ENCODE measurements at places on chromosomes 11 and 22.

GRCh38 chr11:98734686-98735085 is 286.1 kb upstream of the CNTN5 start:
- no peak for DNase-seq

DNA sequence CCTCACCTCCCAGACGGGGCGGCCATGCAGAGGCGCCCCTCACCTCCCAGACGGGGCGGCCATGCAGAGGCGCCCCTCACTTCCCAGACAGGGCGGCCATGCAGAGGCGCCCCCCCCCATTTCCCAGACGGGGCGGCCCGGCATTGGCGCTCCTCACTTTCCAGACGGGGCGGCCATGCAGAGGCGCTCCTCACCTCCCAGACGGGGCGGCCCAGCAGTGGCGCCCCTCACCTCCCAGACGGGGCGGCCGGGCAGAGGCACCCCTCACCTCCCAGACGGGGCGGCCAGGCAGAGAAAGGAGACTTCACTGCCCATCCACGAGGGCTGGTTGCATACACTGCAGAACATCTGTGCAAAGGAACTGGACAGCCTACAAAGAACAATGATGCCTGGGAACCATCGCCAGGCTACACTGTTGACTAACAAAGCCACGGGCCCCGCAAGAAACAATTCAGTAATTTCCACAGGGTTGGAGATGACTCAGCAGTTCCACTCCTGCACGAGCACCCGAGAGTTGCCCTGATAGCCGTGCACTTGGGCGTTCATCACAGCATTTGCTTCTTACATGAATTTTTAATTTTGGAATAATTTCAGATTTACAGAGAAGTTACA is 58.7 kb downstream of the CTTN start:
- DNase-seq: no peak

DNA sequence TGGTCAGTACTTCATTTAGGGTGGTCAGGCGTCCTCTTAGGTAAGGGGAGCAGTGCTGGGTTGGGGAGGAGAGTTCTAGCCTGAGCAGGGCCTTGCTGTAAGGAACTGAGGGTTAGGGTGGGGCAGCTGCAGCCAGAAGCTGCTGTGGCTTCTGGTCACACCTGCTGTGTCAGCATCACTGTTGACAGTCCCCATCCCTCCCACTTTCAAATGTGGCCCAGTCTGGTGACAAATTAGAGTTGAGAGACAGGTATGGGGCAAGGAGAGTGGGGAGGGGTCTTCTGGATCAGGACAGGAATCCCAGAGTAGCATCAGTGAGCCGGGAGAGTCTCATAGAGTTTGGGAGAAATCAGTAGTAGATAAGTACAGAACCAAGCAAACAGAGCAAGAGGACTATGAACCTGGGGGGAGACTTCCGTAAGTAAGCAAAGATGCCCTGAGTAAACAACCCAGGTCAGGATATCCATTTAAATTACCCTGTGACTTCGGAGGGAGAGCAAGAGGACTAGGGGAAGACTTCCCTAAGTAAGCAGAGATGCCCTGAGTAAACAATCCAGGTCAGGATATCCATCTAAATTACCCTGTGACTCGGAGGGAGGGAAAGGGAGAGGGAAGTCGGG is 53.7 kb downstream of the PPP6R2 start:
- DNase-seq: no peak

DNA sequence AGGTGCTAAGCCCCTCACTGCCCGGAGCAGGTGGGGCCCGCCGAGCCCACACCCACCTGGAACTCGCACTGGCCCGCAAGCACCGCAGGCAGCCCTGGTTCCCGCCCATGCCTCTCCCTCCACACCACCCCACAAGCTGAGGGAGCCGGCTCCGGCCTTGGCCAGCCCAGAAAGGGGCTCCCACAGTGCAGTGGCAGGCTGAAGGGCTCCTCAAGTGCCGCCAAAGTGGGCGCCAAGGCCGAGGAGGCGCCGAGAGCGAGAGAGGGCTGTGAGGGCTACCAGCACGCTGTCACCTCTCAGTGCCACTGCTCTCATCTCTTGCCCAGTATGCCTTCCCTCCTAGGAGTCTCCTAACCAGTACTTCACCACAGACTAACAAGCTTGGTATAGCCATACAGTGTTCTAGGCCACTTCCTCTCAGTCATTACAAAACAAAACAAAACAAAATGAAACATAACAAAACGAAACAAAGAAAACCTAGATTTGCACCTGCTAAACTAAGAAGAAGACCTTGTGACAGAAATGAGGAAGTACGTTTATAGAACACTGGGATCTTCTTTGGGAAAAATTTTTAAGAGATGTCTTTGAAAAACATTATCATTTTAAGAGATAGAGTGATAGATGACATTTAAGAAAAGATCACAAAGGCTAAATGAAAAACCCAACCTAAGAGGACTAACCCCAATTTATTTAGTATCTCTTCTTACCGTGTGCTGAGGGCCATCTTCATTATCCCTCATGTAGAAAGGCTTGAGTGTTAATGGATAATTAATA is 47.7 kb upstream of the GAB2 start:
- DNase-seq: no peak

DNA sequence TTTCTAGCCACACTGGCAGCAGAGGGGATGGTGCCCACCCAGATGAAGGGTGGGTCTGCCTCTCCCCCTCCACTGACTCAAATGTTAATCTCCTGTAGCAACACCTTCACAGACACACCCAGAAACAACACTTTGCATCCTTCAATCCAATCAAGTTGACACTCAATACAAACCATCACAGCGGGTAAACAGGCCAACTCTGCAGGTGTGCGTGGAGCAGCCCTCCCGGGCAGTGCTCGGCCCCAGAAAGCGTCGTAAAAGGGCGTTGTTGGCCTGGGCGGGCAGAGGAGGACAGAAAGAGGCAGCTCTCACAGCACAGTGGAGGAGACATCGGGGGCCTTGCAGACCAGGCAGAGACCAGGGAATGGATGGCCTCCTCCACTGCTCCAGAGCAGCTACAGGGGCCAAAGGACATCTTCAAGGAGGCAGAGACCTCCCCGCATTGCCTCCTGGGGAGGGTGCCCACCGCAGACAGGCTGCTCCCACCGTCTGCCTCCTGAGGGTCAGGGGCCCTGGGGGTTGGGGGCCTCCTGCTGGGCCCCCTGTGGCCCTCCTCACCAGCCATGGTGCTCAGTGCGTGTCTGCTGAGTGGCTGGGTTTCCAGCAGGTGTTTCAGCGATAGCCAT is 56.1 kb upstream of the FADD start:
- DNase-seq: no peak

DNA sequence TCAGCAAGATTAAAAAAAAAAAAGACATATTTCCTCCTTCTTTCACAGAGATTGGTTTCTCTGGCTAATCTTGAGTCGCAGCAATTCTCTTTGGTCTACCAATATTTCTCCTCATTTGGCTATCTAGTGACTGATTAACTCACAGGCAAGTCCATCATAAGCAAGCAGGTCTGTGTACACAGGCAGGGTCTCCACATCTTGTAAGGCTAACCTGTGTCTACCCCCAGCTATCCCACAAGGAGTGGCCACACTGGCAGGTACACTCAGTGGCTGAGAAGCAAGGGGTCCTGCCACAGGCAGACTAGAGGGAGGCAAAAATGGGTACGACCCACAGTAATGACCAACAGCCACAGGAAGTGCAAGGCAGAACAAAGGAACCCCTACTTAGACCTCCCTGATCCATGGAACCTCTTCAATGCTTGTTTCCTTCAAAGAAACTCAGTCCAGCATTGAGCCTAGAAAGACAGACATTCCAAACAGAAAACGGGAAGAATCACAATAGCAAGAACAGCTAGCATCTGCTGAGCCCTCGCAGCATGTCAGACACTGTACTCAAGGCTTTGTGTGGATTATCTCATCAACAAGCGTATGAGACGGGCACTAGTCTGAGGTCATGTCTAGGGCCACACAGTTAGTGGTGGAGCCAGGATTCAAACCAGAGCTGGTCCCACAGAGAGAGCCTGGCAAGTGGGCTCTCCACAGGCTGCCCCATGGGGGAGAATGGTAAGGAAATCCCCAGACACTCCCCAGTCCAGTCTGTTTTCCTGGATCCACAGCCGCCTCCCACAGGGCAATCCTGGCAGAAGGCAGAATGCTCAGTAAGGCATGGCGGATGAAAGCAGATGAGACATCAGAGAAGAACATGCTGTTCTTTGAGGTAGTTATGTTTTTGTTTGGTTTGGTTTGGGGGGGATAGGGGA is 34.3 kb downstream of the PLEKHA7 start:
- no peak for DNase-seq

DNA sequence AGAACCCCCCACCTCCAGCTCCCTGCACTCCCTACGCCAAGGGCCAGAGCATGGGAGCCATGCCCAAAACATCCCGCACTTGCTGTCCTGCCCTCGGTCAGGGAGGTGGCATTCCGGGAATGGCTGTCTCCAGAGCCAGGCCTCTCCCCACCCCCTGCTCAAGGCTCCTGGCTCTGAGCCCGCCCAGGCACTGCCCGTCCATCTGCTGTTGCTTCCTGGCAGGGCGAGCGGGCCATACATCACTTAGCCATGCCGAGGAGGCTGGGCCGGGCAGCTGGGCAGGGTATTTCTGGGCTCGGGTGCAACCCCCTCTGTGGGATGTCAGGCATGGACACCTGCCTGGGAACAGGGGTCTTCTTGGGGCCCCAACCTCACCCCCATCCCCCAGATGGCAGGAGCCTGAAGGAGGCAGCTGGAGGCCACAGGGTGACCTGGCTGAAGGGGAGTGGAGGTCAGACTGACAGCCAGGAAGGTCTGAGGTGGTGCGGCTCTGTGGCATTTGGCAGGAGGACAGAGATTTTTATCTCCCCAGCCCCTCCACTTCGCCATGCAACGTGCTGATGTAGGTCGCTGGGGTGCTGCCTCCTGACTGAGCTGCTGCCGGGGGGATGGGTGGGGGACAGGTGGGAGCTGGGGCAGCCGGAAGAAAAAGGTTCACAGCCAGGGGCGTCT is 8.7 kb upstream of the CABP7 start:
- DNase-seq: no peak

GRCh38 chr22:27149921-27150543 is 492.6 kb downstream of the MIAT start:
- no peak for DNase-seq

DNA sequence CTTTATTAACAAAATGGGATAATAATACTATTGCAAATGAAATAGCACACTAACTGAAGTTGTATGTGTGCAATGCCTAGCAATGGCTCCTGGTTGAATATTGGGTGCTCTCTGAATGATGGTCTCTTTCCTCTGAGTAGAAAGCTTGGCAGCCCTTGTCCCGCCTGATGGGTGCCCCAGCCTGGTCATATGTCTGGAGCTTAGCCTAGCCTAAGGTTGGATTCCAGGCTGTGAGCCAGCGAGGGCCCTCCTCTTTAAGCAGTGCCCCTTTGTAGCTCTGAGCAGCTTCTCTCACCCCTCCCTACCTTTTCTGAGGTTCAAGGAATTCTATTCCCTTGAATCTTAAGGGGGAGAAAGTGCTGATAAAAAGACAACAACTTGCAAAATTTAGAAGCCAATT is 499.9 kb downstream of the NTM start:
- no peak for DNase-seq

DNA sequence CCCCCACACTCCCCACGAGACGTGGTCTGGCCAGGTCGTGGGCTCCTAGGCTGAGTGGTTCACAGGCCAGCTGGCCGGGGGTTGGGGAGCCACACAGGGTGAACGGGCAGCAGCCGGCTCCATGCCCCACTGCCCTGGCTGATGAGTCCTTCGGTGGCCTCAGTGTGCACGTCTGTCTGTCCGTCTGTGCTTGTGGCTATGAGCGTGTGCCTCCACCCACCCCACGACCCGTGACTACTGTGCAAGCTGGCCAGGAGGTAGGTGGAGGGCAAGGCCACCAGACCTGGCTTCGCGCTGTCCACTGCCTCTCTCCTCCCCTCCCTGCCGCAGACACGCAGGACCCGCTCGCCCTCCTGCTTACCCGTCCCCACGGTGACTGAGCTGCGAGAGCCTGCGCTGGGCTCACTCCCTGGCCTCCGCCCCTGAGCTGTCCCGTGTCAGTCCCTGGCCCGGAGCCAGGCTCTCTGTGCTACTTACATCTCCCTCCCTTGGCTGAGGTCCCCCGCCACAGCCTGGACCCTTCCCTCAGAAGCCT is 14.1 kb downstream of the CSDC2 start:
- no peak for DNase-seq

DNA sequence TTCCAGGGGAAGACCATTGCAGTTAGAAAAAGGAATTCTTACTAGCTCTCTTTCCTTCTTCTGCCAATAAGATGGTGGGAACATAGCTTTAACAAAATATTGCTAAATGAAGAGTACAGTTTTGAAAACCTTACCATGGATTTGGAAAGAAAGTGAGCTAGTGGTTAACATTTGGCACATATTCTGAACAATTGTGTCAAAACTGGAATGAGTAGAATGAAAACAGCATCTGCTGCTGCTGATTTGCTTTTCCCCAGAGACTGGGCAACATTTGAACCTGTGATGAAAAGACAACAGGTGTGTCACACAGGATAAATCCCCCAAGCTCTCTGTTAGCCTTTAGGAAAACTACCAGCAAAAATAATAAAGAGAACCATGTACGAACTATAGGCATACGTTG is 761.4 kb downstream of the KCNA4 start:
- DNase-seq: no peak

GRCh38 chr11:44065161-44065661 is 859 bp upstream of the ACCS start:
- DNase-seq: no peak

DNA sequence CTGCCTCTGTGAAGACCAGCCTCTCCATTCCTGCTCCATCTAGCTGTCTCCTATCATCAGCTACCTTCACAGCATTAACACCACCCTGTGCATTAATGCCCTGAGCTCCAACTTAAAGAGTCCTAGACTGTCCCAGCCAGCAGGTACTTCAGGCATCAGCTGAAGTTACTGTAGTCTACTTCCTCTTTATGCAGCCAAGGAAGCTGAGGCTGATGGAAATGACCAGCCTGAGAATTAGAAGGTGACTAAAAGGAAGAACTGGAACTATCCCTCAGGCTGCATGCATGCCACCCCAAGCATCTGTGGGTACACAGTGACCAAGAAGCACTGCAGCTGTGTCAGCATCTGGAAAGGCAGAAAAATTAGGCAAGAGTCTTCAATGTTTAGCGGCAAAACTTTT is 28.2 kb downstream of the MS4A10 start:
- no peak for DNase-seq

- DNase-seq: no peak
Measured at GRCh38 chr11:65036931-65037330, 4.1 kb upstream of the SAC3D1 start.

GRCh38 chr22:35732116-35732515 is 14.4 kb downstream of the APOL5 start:
- DNase-seq: no peak

DNA sequence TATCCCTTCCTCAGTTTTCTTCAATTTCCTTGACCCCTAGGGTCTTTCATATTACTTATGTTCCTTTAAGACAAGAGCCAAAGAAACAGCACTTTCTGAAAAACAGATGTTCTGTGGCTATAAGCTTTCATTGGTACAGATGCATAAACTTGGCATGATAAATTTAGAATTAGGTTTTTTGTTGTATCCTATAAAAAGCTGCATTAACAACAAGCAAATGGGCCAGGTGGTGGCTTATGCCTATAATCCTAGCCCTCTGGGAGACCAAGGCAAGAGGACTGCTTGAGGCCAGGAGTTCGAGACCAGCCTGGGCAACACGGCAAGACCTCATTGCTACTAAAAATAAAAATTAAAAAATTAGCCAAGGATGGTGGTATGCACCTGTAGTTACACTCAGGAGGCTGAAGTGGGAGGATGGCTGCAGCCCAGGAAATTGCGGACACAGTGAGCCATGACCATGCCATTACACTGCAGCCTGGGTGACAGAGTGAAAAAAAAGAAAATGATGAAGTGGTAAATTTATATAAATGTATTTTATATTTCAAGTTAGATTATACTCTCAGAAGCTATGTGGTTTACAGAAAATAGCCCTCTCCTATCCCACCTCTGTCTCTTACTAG is 18.3 kb downstream of the KMT5B start:
- DNase-seq: no peak

Measured in HFF-Myc (cell line).